ENCODE measurements at places on chromosomes 12 and 14.

GRCh38 chr12:2277492-2278155, 224.8 kb downstream of the CACNA1C start:
- no peak for DNase-seq

GRCh38 chr12:6925540-6926279, 2.0 kb upstream of the ATN1 start:
- peak; percentile 77 for DNase-seq

- DNase-seq, result peak; percentile 44
Observed at GRCh38 chr14:71321574-71322315, 414.5 kb downstream of the PCNX1 start.

GRCh38 chr14:40417777-40418401, 985.7 kb upstream of the FBXO33 start:
- no peak for DNase-seq

GRCh38 chr14:70814466-70814865, 5.2 kb upstream of the MAP3K9 start:
- no peak for DNase-seq

- no peak for DNase-seq
Observed at GRCh38 chr14:48973151-48973550, 613.0 kb downstream of the RPS29 start.

DNA sequence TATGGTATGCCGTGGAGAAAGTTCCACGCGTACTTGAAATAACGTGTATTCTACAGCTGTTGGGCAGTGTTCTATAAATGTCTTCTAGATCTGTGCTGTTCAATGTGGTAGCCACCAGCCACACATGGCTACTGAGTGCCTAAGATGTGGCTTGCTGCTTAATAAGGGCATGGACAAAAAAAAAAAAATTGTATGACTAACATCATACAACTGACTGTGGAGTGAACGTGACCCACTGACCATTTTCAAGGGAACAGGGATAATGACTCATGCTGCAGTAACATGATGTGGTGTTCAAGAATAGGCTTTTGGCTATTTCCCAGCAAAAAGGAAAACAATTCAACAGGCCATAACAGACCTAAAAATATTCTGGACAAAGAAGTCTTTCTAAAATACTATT, 13.0 kb downstream of the ATG14 start:
- peak; percentile 94 for DNase-seq

GRCh38 chr12:78530100-78530765, 334.3 kb upstream of the SYT1 start:
- peak; percentile 2 for DNase-seq

DNA sequence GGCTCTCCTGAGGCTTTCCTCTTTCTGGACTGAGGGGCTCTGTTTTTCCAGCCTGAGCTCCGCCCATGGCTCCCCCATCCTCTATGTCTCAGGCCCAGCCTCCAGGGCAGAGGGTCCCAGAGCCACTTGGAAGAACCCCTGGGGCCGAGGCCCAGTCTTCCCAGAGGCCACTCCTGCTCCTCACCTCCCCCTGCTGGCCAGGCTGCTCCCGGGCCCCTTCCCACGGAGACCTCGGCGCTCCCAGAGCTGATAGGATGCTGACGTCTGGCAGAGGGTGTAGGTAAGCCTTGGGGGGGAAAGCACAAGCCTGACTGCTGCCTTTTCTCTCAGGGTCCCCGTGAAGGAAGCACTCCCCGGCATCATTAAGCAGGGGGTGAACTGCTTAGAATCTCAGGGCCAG, 51.4 kb downstream of the ERH start:
- no peak for DNase-seq

DNA sequence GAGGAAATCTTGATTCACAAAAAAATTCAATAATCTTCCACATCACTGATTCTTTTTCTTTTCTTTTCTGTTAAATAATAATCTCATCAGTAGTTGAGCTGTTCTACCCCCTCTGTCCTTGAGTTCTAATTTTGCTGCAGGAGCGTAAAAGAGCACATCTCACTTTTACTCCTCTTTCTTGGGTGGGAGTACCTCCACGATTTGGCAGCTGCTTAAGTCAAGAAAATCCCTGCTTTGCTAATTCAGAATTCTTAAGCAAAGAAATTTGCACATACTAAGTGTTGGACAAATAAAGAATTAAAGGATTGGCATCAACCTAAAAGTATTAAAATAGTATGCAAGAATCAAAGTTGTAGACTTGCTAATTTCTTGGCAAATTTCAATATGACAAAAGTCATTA, 128.8 kb downstream of the PRKD1 start:
- no peak for DNase-seq

DNA sequence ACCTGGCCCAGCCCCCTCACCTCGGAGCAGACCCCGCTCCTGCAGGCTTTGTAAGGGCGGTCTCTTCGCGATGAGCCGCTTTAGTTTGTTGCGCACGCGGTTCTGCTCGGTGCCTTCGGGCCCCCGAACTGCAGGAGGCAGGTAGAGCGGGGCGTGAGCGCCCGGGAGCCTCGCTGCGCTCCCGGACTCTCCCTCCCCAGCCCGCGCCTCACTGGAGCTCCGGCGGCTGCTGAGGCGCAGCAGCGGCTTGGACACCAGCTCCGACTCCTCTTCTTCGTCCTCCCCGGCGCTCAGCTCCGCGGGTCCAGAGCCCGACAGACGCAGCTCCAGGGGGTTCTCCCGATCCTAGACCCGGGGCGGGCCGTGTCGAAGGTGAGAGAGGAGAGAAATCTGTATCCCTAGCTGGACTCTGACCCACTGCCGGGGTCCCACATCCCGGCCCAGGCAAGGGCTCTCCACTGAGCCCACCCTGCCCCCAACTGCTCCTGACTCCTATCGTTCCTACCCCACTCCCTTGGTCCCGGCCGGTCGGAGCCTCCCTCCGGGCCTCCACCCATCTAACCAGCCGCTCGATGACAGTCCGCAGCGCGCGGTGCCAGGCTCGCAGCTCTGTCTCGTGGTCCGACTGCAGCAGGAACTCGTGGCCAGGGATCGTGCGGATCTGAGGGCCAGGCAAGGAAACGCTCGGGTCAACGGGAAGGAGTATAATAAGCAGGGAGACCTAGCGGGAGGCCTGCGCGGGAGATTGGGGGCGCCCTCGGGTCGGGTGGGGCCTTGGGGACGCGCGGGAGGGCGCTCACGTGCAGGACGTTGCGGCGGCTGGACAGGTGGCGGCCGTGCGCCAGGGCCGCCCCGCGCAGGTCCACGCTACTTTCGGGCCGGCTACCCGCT, 4.2 kb downstream of the ARHGAP9 start:
- DNase-seq, result no peak

GRCh38 chr12:50619610-50619958, 114.8 kb downstream of the DIP2B start:
- DNase-seq, result no peak

DNA sequence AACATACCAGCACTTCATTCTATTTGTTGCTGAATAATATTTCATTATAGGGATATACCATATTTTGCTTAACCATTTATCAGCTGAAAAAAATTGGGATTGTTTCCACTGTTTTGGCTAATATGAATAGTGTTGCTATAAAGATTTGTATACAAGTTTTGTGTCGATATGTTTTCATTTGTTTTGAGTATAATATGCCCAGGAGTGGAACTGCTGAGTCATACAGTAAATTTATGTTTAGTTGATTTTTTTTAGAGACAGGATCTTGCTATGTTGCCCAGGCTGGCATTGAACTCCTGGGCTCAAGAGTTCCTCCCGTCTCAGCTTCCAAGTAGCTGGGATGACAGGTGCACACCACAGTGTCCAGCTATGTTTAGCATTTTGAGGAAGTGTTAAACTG, 131.5 kb upstream of the TMCC3 start:
- DNase-seq, result no peak

DNA sequence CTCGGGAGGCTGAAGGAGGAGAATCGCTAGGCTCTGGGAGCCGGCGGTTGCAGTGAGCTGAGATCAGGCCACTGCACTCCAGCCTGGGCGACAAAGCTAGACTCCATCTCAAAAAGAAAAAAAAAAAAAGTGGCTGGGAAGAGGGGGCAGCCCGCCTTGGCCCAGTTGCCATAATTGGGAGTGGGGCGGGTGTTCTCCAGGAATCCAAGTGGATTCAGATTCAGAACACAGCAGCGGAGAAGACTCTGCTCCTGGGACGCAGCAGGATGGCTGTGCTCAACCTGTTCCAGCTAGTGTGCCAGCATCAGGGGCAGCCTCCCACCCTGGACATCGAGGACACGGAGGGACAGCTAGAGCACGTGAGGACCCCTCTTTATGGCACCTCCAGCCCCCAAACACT, 5.5 kb downstream of the CFAP73 start:
- DNase-seq, result no peak

GRCh38 chr12:115598871-115599811, 678.4 kb downstream of the MED13L start:
- DNase-seq, result no peak

DNA sequence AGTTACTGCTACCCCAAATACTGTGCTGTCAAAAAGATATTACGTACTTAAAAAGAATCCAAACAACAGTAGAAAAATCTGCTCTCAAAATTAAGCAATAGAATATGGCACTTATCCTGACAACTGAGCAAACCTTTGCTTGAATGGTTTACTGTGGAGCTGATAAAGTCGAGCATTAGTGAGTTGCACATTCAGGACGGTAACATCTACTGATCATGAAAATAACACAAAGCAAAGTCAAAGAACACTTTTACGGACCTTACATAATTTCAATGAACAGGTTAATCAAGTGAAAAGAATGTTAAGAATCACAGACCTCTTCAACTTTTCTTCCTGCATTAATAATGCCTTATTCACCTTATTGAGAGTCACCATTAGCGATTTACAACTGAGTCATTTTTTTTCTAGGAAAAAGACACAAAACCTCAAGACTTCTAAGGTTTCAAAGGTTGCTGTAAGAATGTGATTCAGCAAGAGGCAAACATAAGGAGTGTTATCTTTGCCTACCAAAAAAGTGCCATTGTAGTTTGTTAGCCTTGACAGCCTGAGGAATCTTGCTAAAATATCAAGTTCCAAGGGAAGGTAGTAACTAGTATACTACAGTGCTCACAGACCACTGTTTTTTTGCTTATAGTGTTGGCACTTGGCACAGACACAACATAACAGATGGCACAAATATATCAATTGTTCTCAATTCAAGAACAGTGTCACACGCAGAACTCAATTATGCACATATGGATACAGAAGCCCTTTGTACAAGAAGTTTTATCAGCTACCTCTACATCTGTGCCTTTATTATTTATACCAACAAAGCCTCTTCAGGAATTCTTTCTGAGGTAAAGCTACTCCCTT, 334.2 kb upstream of the RPL10L start:
- peak; percentile 16 for DNase-seq

GRCh38 chr14:73620268-73620667, 8.0 kb downstream of the ACOT6 start:
- no peak for DNase-seq

- DNase-seq, result no peak
Observed at GRCh38 chr12:78455991-78456390, 408.6 kb upstream of the SYT1 start.

DNA sequence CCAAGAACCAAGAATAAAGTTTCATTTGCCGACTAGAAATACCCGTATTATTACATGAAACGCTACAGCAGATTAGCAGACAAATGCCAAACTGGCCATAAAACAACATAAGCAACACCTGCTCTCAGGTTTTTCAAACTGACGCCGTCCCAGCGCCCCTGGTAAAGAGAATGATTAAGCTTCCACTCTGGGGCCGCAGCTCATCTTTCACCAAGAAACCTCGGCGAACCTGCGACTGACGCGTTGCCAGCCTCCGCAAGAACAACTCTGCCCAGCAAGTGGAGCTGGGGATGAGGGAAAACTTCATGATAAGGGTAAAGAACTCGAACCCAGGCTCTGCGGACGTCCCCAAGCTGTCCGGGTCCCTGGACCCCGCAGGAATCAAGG, 530 bp downstream of the ARL1 start:
- no peak for DNase-seq

- DNase-seq, result no peak
Observed at GRCh38 chr12:40655451-40655850, 36.8 kb upstream of the CNTN1 start.

GRCh38 chr14:42149609-42150261, 543.1 kb downstream of the LRFN5 start:
- no peak for DNase-seq

GRCh38 chr14:50791201-50791600, 39.8 kb downstream of the NIN start:
- no peak for DNase-seq

DNA sequence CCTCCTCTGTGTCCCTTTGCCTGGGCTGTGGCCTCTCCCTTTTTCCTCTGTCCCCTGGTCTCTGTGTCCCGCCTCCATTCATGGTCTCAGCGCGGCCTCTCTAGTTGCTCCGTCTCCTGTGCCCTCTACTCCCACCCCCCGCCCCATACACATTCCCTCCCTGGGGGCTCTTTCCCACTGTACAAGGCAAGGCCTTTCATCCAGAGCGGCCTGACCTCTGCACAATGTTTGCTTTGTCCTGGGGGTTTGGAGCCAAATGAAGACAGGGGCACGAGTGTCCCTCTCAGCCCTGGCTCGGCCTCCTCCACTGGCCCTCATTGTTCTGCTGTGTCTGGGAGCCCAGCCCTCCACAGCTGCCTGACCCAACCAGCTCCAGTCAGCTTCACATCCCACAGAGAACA, 678.6 kb downstream of the BCL11B start:
- DNase-seq, result no peak

- DNase-seq, result no peak
Observed at GRCh38 chr14:101713621-101714349, 47.7 kb upstream of the PPP2R5C start.

- DNase-seq, result no peak
Observed at GRCh38 chr12:41532072-41532471, 344.0 kb downstream of the PDZRN4 start.

DNA sequence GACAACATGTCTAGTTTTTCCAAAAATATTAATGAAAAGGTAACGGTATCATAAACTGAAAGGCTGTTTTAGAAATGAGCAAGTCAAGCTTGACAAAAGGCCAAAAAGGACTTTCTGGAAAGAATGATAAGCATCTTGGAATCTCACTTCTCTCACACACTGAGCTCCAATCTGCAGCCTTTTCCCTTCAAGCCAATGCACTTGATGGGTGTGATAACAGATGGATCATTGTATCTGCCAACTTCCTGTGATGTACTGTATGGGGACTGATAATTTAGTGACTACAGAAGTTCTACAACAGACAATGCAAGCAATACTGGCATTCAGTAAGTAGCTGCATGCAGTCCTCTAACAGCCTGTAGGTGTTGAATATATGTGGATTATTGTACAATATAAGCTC, 147.1 kb downstream of the MED13L start:
- no peak for DNase-seq

DNA sequence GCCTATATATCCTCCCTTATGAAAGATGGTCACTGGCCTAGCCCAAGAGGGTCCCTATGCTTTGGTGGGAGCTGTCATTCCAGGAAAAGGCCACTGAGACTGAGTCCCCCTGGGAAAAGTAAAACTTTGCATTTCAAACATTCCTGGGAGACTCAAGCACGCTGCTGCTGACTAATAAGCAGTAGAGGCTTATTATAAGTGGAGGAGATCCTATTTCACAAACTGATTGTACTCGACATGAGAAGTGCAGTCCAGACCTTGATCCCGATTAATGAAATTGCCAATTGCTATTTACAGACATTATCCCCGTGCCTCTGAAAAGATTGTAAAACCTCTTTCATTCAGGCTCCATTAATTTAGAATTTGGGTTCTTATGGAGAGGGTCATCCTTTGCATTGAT, 96.6 kb downstream of the EMP1 start:
- no peak for DNase-seq
